ENCODE measurements at places on chromosomes 3 and 15. TPM values are rescaled to one million over a fixed set of nuclear protein-coding genes. Genes with fewer than 3 reads are reported as not detected.

DNA sequence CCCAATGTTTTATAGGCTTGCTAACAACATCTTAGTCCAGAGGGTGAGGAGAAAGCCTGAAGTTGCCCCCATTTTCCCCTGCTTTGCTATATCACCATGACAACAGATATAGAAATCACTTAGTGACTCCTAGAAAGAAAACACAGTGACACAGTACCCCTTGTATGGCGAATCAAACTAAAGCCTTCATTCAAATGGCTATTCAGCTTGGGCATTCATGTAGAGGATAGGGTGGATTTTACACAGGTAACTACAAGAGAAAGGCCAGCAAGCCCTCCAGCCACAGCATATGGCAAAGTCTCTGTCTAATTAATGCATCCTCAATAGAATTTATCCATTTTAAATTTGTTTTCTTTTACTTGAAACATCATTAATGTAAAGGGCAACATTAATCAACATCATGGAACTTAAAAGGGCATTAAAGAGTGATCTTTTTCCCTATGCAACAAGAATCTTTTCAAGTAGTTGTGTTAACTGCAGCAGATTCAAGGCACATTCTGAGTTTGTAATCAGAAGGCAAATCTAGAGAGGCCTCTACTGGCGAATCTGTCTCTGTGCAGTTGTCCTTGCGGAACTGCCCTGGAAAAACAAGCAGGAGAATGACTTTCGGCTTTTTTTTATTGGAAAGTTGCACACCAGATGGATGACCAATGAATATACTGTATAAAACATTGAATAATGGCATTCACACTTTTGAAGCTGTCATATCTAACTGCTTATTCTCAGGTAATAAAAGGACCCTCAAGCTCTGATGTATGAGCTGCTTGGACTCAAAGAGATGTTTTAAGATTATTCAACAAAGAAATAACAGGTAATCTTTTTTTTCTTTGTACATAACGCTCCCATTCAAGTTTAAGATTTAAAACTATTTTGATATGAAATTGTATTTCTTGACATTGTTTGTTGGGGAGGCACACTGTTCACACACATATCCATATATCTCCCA lies 621.7 kb upstream of the AGTR1 start:
- DNase-seq: peak; percentile 36

DNA sequence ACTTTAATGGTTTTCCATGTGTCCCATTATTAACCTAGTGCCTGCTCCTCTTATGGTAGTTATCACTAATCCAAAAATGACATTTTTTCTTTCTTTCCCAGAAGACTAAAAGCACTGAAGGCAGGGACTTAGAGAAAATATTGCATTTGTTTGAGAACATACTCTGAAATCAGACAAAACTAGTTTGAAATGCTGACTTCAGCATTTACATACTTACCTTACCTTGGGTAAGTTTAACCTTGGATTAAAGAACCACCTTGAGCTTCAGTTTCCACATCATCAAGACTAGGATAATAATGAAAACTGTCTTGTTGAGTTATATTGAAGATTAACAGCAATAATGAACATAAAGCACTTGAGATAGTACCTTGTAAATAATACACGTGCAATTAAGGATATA lies 413.0 kb downstream of the SOX2 start:
- DNase-seq: no peak

- peak; percentile 28 for DNase-seq
These were observed 799 bp downstream of the ABI3BP start for GRCh38 chr3:100992231-100993012.

MAPK6 gene
- total RNA-seq: 160 TPM

CNTN6 gene
- total RNA-seq: 0.17 TPM

TRPC1 gene
- 12.2 TPM for total RNA-seq

DNA sequence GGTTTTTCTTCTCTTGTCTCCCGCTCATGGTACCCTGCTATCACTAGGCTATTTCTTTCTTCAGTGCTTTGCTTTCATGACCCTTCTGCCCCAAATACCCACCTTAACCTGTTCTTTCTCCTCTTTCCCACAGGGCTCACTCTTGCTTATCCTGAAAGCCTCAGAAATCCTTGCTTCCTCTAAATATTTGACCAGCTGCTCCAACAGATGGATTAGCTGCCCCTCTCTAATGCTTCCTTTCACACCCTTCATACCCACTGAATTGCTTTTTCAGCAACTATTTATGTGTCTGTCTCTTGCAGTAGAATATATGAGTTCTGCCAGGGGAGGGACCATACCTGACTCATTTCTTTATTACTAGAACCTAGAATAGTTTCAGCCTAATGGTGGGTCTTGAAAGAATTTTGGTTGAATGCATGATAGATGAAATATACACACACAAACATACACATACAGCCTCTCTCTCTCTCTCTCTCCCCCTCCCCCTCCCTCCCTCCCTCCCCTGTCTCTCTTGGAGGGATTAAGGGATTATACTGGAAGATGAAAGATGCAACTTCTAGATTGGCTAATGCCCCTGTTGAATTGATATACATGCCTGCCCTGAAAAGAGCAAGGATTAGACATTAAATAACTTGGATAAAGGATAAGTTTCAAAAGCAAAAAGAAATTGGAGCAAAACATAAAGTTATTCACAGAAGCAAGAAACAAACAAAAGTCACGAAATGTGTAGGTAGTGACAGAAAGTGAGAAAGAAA lies 95.0 kb upstream of the GADL1 start:
- no peak for DNase-seq

DNA sequence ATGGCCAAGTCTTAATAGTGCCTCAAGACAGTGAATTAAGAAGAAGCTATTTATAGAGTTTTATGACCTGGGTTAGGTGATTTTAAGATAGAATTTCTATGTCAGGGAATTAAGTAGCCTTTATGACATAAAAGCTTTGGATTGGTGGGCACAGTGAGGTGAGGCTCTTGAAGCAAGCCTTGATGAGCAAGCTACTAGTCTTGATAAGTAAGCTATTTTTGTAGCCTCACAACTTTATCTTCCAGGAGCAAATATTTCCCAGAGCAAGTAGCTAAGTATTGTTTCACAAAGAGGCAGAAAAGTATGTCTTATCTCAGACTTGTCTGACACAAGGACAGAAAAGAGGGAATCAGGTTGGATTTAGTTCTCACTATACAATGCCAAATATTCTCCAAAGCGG lies 491.7 kb upstream of the RASGRP1 start:
- DNase-seq: no peak

GRCh38 chr3:106381939-106382335 lies 513.1 kb upstream of the CBLB start:
- DNase-seq: no peak

GRCh38 chr3:4570840-4571621 lies 77.9 kb downstream of the ITPR1 start:
- no peak for DNase-seq

GMNC gene
- not detected for total RNA-seq

DNA sequence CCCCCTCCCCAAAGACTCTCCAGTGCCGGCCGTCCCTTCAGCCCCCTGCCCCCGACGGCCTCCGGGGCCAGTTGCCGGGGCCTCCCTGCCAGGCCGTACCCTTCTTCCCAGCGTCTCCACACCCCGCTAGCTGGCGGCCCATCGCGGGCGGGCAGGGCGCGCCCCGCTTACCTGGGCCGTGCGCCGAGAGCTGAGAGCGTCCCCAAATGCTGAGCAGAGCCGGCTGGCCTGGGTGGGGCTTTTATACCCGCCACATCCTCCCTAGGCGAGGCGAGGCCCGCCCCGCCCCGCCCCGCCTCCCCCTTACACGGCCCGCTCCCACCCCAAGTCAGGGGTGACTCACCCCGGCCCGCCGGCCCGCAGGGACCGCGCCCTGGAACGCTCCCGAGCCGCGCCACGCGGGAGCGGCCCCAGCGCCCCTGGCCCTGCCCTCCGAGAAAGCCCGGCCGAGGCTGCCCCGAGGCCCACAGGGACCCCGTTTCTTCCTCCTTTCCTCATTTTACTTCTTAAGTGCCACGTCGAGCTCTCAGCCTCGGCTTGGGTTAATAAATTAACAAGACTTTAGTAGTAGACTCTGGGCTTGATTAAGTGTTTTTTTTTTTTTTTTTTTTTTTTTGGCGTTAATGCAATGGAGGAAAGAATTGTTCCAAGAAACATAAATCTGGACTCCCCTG lies at the start of gene ANXA2:
TSS of gene ANXA2 (minus strand) at position 215 of the 674 bp plus-strand sequence. CDS start 11,911 bp downstream, outside the sequence.
- DNase-seq: peak; percentile 85

SLTM gene
- 114 TPM for total RNA-seq

- no peak for DNase-seq
These were observed 260.5 kb upstream of the ZPLD1 start for GRCh38 chr3:102174312-102174712.

GRCh38 chr3:177050501-177051237 lies 146.6 kb downstream of the TBL1XR1 start:
- peak; percentile 52 for DNase-seq

DNA sequence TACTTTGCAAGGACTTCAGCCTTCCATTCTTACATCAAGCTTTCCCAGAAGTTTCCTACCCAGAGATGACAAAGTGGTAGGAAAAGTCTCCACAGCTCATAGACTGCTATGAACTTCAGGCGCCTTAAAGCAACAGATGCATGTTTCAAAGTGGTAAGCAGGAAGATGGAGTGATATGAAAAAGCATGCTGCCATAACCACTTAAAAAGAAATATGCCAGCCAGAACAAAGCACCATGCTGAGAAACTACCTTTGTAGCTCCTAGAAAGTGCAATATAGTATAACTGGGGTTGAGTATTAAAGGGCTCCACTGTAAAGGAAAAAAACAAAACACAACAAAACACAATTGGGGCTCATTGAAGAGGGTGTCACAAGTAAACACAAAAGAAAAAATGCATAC lies 192.4 kb upstream of the STRIT1 start:
- DNase-seq: no peak

INKA1 gene
- total RNA-seq: 0.26 TPM

DNA sequence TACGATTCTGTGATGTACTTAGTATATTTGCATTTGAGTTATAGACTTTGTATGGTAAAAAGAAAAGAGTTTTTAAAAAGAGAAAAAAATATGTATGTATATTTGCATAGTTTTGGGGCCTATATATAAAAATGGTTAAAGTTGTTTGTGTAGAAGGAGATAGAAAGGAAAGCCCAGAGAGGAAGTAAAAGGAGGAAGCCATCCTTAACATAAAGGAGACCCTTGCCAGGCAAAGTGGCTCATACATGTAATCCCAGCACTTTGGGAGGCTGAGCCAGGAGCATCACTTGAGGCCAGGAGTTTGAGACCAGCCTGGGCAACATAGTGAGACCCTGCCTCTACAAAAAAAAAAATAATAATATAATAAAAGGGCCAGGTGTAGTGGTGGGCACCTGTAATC lies 8.4 kb downstream of the SNAP23 start:
- no peak for DNase-seq

GRCh38 chr15:69692342-69692741 lies 239.7 kb downstream of the RPLP1 start:
- no peak for DNase-seq

DNA sequence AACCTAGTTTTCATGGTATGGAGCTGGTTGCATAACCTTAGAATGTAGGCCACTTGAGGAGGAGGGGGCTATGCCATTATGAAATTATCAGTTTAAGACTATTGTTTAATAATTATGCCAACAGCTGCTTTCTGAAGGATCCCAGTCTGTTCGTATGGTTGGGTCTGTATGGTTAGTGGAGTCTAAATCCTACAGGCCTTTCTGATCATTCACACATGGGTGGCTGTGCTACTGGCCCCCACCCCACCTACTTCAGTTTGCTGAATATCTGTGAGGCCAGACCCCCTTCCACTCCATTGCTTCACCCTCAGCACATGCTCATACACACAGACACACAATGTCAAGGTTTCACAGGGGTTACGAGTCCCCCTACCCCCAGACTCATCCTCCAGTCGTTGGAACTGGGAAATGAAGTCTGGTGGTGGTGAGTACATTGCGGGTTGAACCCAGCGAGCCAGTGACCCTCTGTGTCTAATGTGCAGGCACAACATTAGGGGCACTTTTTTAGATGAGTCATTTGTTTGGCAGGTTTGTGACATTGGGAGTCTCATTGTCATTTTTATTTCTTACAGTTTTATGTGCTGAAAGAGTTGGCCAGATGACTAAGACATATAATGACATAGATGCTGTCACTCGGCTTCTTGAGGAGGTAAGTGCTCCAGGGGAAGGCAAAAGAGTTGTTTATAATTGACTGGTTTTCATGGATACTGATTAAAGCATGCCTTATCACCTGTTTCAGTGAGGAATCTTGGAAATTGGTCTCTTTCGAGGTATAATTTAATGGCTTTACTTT lies 85.3 kb downstream of the TRAK1 start:
- DNase-seq: no peak

RGMA gene
- 0.42 TPM for total RNA-seq

GRCh38 chr15:37134244-37134643 lies 33.9 kb upstream of the MEIS2 start:
- no peak for DNase-seq

FSD2 gene
- total RNA-seq: not detected

DNA sequence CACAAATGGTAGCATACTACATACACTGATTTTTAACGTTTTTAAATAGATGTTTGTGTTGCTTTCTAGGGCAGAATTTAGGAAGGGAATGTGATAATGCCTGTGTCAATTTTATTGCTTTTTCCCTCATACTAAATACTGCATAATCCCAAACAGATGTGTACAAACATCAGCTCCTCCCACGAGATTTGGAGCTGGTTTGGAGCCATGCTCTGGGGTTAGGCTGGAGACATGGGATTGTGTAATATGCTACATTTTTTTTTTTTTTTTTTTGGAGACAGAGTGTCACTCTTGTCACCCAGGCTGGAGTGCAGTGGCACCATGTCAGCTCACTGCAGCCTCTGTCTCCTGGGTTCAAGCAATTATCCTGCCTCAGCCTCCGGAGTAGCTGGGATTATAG lies 80.1 kb downstream of the EBLN2 start:
- no peak for DNase-seq

RBP2 gene
- total RNA-seq: not detected

DNA sequence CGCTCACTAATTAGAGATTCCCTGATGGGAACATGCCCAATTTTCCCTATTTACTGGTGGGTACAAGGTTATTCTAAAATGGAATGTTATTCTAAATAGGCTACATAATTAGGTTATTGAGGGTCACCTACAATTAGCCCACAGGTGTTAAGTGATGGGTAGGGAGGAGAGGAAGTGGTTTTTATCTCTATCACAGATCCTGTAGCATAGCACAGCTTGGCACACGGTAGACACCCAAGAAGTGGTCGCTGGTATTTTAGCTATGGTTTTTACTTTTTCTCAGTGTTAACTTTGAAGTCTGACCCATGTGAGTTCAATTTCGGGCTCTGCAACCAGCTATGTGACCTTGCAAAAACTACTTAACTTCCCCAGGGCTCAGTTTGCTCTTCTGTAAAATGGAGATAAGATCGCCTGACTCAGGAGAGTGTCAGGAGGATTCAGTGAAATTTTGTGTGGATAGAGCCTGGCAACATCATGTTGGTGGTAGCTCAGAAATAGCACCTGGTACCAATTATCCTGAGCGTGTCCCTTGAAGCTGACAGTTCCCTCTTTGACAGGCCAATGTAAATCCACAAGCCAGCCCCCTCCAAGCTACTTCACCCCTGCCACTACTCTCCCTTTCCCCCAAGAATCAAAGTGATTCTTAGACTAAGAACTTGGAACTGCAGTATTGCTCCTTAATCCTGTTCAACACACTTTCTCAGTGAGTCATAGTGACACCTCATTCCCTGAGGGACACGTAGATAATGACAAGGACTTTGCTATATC lies 8.7 kb upstream of the LMCD1 start:
- DNase-seq: no peak

GRCh38 chr3:16820485-16820884 lies 64.3 kb upstream of the PLCL2 start:
- DNase-seq: no peak

ASB14 gene
- total RNA-seq: not detected
